Endothelial cell (in vitro differentiated cells): ENCODE measurements at places on chromosomes 6 and 20.

DNA sequence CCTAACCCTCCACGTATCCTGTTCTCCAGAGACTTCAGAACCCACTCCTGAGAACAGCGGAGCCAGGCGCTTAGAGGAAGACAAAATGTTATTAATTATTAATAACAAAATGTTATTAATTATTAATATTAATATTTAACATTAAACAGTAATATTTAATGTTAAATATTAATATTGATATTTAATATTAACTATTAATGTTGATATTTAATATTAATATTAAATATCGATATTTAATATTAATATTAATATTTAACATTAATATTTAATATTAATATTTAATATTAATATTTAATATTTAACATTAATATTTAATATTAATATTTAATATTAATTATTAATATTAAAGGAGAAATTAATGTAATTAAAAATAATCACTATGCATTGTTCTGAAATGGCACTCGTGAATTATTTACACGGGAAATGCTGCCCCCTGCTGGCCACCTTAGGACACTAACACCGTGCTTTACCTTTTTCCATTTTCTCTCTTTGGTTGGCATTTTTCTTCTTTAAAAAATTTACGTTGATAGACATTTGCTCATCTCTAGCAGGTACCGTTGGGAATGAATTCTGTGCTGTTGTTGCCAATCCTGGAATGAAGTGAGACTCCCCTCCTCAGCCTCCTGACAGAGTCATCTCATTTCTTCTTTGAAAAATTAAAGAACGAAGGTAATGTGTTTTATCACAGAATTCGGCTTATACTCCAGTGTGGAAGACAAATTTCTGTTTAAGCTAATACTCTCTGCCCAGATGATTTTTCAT, 7.5 kb upstream of the GGTLC1 start:
- peak; percentile 43 for DNase-seq
- H3K27ac ChIP-seq = no peak overlapping the region
- no peak overlapping the region for H3K4me3 ChIP-seq
- H3K36me3 ChIP-seq = no peaks in the 10 kb centered on the region
- H3K27me3 ChIP-seq = peaks cover 2% of the 10 kb centered on the region

DNA sequence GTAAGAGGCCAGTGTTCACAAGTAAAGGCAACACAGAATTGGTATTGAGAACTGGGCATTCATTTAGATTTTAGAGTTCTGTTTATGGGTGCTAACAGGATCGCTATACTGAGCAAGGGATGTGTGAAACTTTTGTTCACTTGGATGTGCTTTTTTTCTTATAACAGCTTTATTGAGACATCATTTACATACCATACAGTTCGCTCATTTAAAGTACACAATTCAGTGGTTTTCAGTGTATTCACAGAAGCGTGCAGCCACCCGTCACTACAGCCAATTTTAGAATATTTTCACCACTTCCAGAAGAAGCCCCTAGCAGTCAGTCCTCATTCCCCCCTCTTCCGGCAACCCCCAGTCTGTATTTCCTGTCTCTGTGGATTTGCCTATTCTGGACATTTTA, 48.7 kb downstream of the GFRA4 start:
- H3K4me1 ChIP-seq = peaks cover 20% of the 10 kb centered on the region
- no peak overlapping the region for H3K27ac ChIP-seq
- peaks cover 2% of the 10 kb centered on the region for H3K27me3 ChIP-seq

DNA sequence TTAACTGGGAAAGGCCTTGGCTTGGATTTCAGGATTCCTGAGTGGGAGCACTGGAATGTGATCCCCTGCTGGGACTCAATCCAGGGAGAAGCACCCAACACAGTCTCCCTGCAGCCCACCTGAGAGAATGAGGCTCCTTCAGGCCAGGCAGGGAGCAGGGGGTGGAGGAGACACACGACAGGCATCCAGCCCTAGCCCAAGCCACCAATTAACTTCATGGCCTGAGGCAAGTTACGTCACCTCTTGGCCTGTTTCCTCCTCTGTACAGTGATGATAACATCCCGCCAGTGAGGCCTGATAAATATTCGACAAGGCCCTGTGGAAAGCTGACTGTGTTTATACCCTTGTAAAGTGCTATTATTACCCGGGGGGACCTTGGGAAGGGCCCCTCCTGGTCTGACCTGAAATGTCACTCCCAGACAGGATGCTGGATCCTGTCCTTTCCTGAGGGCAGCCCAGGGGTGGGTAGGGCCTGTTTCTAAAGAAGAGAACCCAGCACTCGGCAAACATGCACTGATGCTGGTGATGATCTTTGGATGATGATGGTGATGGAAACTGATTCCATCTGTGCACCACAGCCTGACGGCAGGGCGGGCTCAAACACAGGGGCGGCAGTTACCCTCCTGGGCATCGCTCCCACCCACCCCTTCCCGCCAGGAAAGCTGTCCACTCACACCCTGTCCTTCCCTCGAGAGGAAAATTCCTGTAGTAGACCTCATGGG, 12.4 kb downstream of the FRS3 start:
- peak overlapping the region; percentile 24 for H3K27ac ChIP-seq
- H3K36me3 ChIP-seq = peaks cover 15% of the 10 kb centered on the region
- H3K4me1 ChIP-seq = peaks cover 33% of the 10 kb centered on the region

- no peak for DNase-seq
- no peak overlapping the region for H3K27ac ChIP-seq
- H3K4me3 ChIP-seq = no peak overlapping the region
- H3K36me3 ChIP-seq = no peaks in the 10 kb centered on the region
- no peaks in the 10 kb centered on the region for H3K27me3 ChIP-seq
Observed at GRCh38 chr6:153976921-153977693, 61.9 kb upstream of the OPRM1 start.

DNA sequence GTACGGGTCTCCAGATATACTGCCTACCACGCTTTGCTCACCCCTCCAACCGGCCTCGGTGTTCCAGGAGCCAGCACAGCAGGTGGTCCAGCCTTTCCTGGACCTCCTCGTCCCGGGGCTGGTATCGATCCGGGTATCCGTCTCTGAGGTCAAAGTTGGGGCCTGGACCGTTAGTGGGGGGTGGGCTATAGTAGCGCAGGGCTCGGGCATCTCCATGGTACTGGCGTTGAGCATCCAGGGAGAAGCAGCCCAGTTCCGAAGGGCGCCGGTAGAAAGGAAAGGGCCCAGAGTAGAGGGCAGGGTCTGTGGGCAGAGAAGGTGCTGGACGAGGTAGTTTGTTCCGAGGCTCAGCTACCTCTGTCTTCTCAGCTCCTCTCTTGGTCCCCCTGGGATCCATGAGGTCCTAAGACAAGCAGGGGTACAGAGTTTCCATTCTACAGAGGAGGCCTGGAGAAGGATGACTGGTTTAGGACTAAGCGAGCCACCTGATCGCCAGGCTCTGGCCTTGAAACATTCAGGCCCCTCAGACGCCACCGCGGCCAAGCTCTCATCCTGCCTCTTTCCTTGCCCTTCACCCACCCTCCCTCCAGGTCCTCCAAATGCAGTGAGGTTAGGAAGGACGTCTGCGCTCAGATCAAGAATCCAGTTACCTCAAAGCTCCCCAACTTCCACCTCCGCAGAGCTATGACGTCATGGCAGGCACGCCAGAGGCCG, 502 bp downstream of the DXO start:
- DNase-seq = no peak
- H3K27me3 ChIP-seq = peaks cover 6% of the 10 kb centered on the region
- peak overlapping the region; percentile 87 for H3K4me3 ChIP-seq
- peaks cover 10% of the 10 kb centered on the region for H3K4me1 ChIP-seq
- peaks cover 22% of the 10 kb centered on the region for H3K36me3 ChIP-seq

- peaks cover 20% of the 10 kb centered on the region for H3K4me1 ChIP-seq
- peak overlapping the region; percentile 29 for H3K4me3 ChIP-seq
- H3K27ac ChIP-seq = no peak overlapping the region
- peaks cover 3% of the 10 kb centered on the region for H3K27me3 ChIP-seq
- no peak for DNase-seq
Observed at GRCh38 chr6:7591770-7592169, 1.8 kb downstream of the SNRNP48 start.

- H3K27me3 ChIP-seq = peaks cover 16% of the 10 kb centered on the region
- peak overlapping the region; percentile 72 for H3K27ac ChIP-seq
Observed at GRCh38 chr6:6006006-6006427, 708 bp downstream of the NRN1 start.

GRCh38 chr6:81801489-81801888, 49.0 kb upstream of the TENT5A start:
- no peak overlapping the region for H3K27ac ChIP-seq
- no peak overlapping the region for H3K4me3 ChIP-seq
- H3K36me3 ChIP-seq = no peaks in the 10 kb centered on the region
- H3K4me1 ChIP-seq = peaks cover 6% of the 10 kb centered on the region

GRCh38 chr6:27133281-27134227, 113.9 kb upstream of the PRSS16 start:
- H3K36me3 ChIP-seq = no peaks in the 10 kb centered on the region
- H3K4me3 ChIP-seq = no peak overlapping the region
- peaks cover 18% of the 10 kb centered on the region for H3K4me1 ChIP-seq

GRCh38 chr6:161137839-161138542, 135.9 kb downstream of the AGPAT4 start:
- peaks cover 11% of the 10 kb centered on the region for H3K4me1 ChIP-seq
- H3K4me3 ChIP-seq = no peak overlapping the region
- no peak for DNase-seq
- peaks cover 15% of the 10 kb centered on the region for H3K27me3 ChIP-seq

DNA sequence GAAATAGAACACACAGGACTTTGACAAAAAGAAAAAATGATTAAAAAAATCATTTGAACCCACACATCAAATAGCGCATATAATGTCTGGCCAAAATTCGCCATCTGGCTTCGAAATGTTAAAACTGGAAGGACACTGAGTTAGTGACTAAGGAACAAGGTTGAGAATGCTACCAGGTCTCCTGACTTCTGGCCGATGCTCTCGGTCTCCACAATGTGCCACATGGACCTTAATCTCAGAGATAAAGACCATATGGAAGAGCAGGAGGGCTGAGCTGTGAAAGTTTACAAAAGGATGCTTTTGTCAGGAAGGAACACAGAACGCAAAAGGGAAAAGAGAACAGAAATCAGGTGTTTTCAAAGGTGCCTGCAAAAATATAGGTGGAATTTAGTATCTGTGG, 54.7 kb downstream of the FAXC start:
- no peak for DNase-seq
- peaks cover 19% of the 10 kb centered on the region for H3K4me1 ChIP-seq
- no peak overlapping the region for H3K4me3 ChIP-seq
- no peaks in the 10 kb centered on the region for H3K36me3 ChIP-seq
- peaks cover 5% of the 10 kb centered on the region for H3K27me3 ChIP-seq
- no peak overlapping the region for H3K27ac ChIP-seq

DNA sequence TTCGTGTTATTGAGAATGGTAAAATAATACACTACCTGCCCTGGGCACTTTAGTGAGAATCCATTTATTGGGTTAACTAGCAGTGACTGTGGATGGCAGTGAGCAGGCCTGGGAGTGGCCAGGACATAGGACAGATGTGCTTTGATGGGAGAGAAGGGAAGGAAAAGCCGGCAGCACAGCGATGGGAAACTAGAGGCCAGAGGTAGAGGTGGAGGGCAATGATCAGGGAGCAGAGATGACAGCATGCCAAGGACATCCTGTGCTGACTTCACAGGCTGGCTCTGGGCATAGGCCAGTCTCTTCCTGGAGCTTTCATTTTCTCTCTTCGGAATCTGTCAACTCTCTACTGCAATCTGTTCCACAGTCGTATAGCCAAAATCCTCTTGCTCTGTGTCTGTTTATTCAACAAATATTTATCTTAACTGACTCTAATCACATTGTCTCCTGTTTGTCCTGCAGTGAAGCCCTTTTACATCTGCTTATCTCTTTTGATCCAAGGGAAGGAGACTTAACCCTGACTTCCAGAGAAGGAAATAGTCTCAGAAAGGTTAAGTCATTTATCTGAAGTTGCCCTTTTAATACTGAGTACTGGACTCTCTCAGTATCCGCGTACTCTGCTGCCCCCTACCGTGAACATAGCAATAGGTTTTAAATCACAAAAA, 18.4 kb upstream of the MMP24 start:
- H3K36me3 ChIP-seq = no peaks in the 10 kb centered on the region
- no peaks in the 10 kb centered on the region for H3K4me1 ChIP-seq
- H3K27ac ChIP-seq = no peak overlapping the region
- peak; percentile 86 for DNase-seq
- H3K4me3 ChIP-seq = no peak overlapping the region

DNA sequence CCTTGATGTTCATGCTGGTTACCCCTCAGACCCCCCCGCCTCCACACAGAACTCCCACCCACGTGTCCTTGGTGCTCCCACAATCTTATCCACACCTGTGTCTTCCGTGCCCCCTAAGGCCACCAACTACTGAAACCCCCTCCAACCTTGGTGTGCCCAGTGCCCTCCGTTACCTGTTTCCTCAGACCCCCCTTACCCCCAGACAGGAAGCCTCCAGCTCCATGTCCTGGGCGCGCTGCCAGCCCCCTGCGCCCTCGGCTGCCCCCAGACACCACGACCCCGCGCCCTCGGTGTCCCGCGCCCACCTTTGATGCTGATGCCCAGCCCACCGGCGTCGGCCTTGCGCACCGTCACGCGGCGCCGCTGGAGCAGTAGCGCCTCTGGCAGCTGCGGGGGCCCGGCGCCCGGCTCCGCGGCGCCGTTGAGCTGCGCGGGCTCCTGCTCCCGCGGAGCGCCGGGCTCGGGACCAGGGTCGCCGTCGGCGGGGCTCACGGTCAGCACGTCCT, 504 bp downstream of the SNTA1 start:
- peak overlapping the region; percentile 81 for H3K4me3 ChIP-seq
- DNase-seq = peak; percentile 27
- H3K27me3 ChIP-seq = peaks cover 8% of the 10 kb centered on the region
- H3K4me1 ChIP-seq = peaks cover 9% of the 10 kb centered on the region
- H3K36me3 ChIP-seq = no peaks in the 10 kb centered on the region
- H3K27ac ChIP-seq = no peak overlapping the region

- H3K4me1 ChIP-seq = no peaks in the 10 kb centered on the region
- H3K27me3 ChIP-seq = peaks cover 1% of the 10 kb centered on the region
Observed at GRCh38 chr6:134373282-134373922, 55.5 kb upstream of the SGK1 start.

GRCh38 chr6:37691904-37692806, 5.5 kb downstream of the MDGA1 start:
- peak; percentile 84 for DNase-seq
- H3K36me3 ChIP-seq = no peaks in the 10 kb centered on the region
- H3K4me1 ChIP-seq = peaks cover 8% of the 10 kb centered on the region
- H3K27ac ChIP-seq = no peak overlapping the region
- no peak overlapping the region for H3K4me3 ChIP-seq

- no peak overlapping the region for H3K27ac ChIP-seq
- H3K4me1 ChIP-seq = peaks cover 11% of the 10 kb centered on the region
- H3K4me3 ChIP-seq = no peak overlapping the region
- H3K36me3 ChIP-seq = peaks cover 20% of the 10 kb centered on the region
- no peak for DNase-seq
Observed at GRCh38 chr6:4185846-4186245, 50.5 kb upstream of the ECI2 start.

- no peaks in the 10 kb centered on the region for H3K27me3 ChIP-seq
- no peak overlapping the region for H3K4me3 ChIP-seq
- H3K4me1 ChIP-seq = no peaks in the 10 kb centered on the region
- H3K36me3 ChIP-seq = no peaks in the 10 kb centered on the region
- DNase-seq = no peak
Observed at GRCh38 chr6:21157186-21157929, 436.2 kb upstream of the SOX4 start.
